ENCODE measurements at places on chromosomes 12 and 14.

GRCh38 chr14:95906591-95906990 is 30.0 kb downstream of the TUNAR start:
- no peak for DNase-seq

DNA sequence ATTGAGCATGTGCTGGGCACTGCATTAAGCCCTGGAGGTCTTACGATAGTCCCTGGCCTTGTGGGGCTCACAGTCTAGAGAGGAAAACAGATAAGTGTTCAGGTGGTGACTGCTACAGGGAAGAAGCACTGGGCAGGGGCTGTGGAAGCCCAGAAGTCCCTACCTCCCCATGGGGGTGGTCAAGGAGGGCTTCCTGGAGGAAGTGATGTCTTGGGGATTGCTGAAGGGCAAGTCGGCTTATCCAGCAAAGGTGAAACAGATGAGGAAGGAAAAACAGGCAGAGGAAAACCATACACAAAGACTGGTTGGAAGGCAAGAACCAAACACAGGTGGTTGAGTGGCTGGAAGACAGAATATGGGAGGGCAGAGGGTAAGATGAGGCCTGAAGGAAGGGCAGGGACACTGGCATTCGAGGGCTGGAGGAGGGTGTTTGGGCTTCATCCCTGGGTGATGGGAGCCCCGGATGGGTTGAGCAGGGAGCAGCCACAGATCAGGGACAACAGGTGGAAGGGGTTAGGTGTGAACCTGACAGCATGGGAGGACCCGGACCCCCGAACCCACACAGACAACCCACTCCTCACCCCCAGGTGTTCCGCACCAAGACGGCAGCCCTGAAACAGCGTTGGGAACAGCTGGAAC is 2.8 kb downstream of the CFAP73 start:
- no peak for DNase-seq

DNA sequence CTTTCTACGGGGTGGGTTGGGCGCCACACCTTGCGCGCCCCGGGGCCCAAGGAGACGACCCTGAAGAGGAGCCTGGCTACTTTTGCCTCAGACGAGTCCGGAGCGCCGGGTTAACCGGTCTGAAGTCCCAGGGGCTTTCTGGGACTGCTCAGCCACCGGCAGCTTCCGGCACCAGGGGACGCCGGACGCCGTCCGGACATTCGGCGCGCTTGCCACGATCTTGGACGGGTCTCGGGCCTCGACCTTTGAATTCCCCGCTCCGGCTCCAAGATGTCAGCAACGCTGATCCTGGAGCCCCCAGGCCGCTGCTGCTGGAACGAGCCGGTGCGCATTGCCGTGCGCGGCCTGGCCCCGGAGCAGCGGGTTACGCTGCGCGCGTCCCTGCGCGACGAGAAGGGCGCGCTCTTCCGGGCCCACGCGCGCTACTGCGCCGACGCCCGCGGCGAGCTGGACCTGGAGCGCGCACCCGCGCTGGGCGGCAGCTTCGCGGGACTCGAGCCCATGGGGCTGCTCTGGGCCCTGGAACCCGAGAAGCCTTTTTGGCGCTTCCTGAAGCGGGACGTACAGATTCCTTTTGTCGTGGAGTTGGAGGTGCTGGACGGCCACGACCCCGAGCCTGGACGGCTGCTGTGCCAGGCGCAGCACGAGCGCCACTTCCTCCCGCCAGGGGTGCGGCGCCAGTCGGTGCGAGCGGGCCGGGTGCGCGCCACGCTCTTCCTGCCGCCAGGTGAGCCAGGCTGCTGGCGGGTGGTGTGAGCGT is at the start of gene ACOT4:
TSS of gene ACOT4 (plus strand) at position 184 of the 760 bp plus-strand sequence. CDS start at position 271, 87 bp downstream.
- DNase-seq, result peak; percentile 58

- DNase-seq, result no peak
These were observed 174.6 kb downstream of the STXBP6 start for GRCh38 chr14:24875203-24875838.

DNA sequence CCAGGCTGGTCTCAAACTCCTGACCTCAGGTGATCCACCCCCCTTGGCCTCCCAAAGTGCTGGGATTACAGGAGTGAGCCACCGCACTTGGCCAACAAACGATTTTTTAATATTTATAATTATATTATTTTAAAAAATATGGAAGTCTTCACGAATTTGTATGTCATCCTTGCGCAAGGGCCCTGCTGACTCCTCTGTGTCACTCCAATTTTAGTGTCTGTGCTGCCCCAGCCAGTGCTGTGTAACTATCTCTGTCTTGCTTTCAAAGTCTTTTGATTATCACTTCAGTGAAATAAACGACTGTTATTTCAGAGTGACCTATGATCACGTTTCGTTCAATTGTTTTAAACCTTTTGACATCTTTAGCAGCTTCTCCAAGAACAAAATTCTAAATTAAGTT is 13.1 kb upstream of the MMP17 start:
- no peak for DNase-seq

GRCh38 chr12:80708259-80708974 is 983 bp downstream of the MYF6 start:
- no peak for DNase-seq

DNA sequence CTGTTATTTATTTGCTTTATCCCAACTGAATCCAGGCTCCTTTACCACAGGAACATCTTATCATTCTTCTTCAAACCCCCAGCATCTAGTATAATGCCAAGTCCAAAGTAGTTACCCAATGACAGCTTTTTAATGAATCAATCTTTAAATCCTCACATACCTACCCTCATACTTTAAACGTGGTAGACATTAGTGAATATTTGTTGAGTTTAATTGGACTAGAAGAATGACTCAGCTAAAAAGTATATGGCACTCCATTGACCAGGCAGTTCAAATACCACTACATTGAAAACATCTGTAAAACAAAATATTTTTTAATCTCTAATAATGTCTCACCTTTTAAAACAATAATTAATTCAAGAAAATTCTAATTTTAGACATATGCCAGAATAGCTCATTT is 98.1 kb downstream of the ZFC3H1 start:
- DNase-seq, result no peak

GRCh38 chr12:110765111-110765510 is 22.4 kb upstream of the PPP1CC start:
- no peak for DNase-seq

- no peak for DNase-seq
These were observed 15.3 kb downstream of the RAPGEF3 start for GRCh38 chr12:47743311-47743860.

GRCh38 chr14:95222870-95223398 is 65.6 kb upstream of the DICER1 start:
- no peak for DNase-seq

GRCh38 chr14:26766726-26767125 is 168.9 kb upstream of the NOVA1 start:
- no peak for DNase-seq
